ENCODE measurements at places on chromosomes 12 and 14. TPM values are rescaled to one million over a fixed set of nuclear protein-coding genes. Genes with fewer than 3 reads are reported as not detected.

ETFRF1 gene
- 73.0 TPM for total RNA-seq

SLC8A3 gene
- 31.8 TPM for total RNA-seq

TAPBPL gene
- 6.4 TPM for total RNA-seq

LRP1-AS gene
- not detected for total RNA-seq

PHETA1 gene
- 6.4 TPM for total RNA-seq

- no peak overlapping the region for H3K27ac ChIP-seq
- no peak for DNase-seq
- H3K36me3 ChIP-seq, result no peaks in the 10 kb centered on the region
- peaks cover 15% of the 10 kb centered on the region for H3K4me1 ChIP-seq
- H3K4me3 ChIP-seq, result no peak overlapping the region
- no peaks in the 10 kb centered on the region for H3K27me3 ChIP-seq
These were observed 119.3 kb downstream of the BEGAIN start for GRCh38 chr14:100467939-100468338.

DNA sequence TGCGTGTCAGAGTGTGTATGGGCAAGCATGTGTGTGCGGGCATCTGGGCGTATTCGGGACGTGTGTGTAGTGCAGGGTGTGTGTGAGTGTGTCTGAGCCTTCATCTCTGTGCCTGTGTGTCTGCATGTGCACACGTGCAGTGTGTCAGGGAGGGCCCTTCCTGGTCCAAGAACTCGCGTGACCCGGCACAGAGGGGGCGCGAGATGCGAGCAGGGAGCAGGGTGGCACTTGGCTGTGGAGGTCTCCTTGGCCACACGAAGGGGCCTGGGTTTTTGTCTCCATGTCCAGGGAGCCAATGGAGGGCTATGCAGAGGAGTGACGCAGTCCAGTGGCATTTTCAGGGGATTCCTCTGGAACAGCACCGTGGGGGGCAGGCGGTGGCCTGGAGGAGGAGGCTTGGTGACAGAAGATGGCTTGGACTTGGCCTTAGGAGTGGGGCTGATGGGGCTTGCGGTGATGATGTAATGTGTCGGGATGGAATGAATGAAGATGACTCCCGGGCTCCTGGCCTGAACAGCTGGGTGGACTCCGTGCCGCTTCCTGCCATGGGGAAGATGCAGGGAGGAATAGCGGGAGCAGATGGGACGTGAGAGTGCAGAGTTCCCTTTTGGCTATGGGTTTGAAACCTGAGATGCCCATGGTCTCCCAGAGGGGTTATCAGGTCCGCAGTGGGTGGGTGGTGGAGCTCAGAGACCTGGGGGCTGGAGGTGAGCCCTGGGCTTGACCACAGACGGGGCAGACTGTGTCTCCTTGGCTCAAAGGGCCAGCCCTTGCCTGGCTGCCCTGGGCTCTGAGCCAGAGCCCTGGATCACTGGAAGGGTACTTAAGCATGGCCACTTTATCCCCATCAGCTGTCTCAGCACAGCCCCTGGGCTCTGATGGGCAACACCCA, 208.3 kb downstream of the PHETA1 start:
- H3K4me1 ChIP-seq, result no peaks in the 10 kb centered on the region
- no peaks in the 10 kb centered on the region for H3K27me3 ChIP-seq
- H3K36me3 ChIP-seq, result no peaks in the 10 kb centered on the region
- no peak overlapping the region for H3K27ac ChIP-seq

GRCh38 chr14:60133487-60133886, 31.7 kb downstream of the DHRS7 start:
- H3K4me1 ChIP-seq, result no peaks in the 10 kb centered on the region
- peaks cover 3% of the 10 kb centered on the region for H3K36me3 ChIP-seq

GRCh38 chr12:116136340-116136739, 141.2 kb downstream of the MED13L start:
- no peak overlapping the region for H3K4me3 ChIP-seq
- no peaks in the 10 kb centered on the region for H3K36me3 ChIP-seq
- peaks cover 62% of the 10 kb centered on the region for H3K4me1 ChIP-seq
- no peak overlapping the region for H3K27ac ChIP-seq
- no peaks in the 10 kb centered on the region for H3K27me3 ChIP-seq

DNA sequence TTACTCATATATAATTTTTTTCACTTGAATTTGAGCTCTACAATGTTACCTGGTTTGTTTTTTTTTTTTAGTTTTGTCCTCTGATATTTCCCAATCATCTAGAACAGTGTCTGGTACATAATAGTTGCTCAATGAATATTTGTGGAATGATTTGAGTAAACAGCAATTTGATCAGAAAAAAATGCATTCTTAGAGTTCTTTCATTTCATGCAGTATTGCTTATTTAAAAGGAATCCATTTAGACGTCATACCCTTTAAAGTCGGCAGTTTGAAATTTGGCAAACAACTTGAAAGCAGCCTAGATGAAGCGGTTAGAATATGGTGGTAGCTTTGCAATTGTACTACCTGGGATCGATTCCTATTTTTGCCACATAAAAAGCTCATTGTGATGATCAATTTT, 140.0 kb downstream of the PDE3A start:
- H3K36me3 ChIP-seq, result no peaks in the 10 kb centered on the region
- no peak overlapping the region for H3K4me3 ChIP-seq
- no peak for DNase-seq
- H3K27me3 ChIP-seq, result no peaks in the 10 kb centered on the region

DNA sequence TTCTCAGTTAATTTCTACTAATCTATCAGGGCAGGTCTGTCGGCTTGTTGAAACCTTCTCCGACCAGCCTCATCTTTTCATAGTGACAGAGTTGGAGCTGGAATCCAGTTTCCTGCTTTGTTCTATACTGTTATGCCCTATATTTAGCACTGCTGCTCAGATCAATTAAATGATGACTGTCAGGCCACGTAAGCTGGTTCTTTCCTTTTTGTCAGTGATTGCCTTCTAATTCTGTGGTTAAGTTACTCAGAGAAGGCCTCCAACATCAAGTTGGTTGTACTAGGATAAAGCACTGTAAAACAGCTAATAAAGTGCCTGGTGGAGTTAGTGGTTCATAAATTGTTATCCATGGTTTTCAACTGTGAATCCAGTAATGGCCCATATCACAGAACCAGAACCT, 22.6 kb downstream of the DERA start:
- H3K27ac ChIP-seq, result no peak overlapping the region
- H3K4me3 ChIP-seq, result no peak overlapping the region
- peaks cover 2% of the 10 kb centered on the region for H3K4me1 ChIP-seq
- no peaks in the 10 kb centered on the region for H3K27me3 ChIP-seq
- no peak for DNase-seq
- no peaks in the 10 kb centered on the region for H3K36me3 ChIP-seq

DNA sequence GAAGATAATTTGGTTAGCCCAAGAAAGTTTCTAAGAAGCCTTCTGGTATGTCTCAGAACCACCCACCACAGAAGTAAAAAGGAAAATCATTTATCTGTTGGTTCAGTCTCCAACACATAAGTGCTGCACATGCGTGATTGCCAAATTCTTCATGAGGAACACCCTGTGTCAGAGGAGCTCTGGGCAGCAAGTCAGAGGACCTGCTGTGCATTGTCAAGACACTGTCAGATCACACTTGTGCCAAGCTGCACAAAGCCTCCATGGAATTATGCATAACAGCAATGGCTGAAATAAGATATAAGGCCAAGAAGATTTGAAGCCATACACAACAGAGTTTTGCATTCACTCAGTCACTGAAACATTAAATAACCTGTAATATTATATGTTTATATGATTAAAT, 1304.7 kb upstream of the FLRT2 start:
- DNase-seq, result no peak
- H3K4me1 ChIP-seq, result no peaks in the 10 kb centered on the region
- H3K4me3 ChIP-seq, result no peak overlapping the region
- H3K27me3 ChIP-seq, result no peaks in the 10 kb centered on the region
- H3K27ac ChIP-seq, result no peak overlapping the region

DNA sequence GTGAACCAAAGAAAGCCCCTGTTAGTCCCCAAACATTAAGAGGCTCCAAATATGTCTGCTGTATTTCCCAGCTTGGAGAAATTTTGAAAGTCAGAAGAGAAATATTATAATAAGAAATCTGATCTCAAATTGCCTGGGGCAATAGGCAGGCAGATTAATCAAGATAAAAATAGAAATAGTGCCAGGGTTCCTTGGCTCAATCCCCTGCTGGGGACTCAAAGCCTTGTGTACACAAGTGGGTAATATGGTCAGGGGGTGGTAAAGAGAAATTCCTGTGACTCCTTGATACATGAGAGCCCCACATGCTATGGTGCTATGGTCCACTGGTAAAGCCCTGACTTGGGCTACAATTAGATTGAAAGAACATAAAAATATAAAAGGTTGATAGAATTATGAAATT, 41.3 kb upstream of the ARID2 start:
- no peak overlapping the region for H3K4me3 ChIP-seq
- no peak for DNase-seq
- H3K27ac ChIP-seq, result no peak overlapping the region
- H3K27me3 ChIP-seq, result no peaks in the 10 kb centered on the region
- no peaks in the 10 kb centered on the region for H3K36me3 ChIP-seq

- no peak for DNase-seq
- no peaks in the 10 kb centered on the region for H3K27me3 ChIP-seq
- H3K36me3 ChIP-seq, result no peaks in the 10 kb centered on the region
- no peak overlapping the region for H3K4me3 ChIP-seq
These were observed 148.1 kb upstream of the CCDC198 start for GRCh38 chr14:57641776-57642175.

GRCh38 chr12:67449591-67450052, 180.5 kb downstream of the CAND1 start:
- H3K4me3 ChIP-seq, result no peak overlapping the region
- no peaks in the 10 kb centered on the region for H3K4me1 ChIP-seq
- H3K27ac ChIP-seq, result no peak overlapping the region
- H3K36me3 ChIP-seq, result no peaks in the 10 kb centered on the region
- DNase-seq, result no peak

- no peak overlapping the region for H3K27ac ChIP-seq
- no peaks in the 10 kb centered on the region for H3K27me3 ChIP-seq
- H3K36me3 ChIP-seq, result no peaks in the 10 kb centered on the region
- H3K4me1 ChIP-seq, result no peaks in the 10 kb centered on the region
- no peak for DNase-seq
These were observed 188.9 kb upstream of the FOXG1 start for GRCh38 chr14:28577711-28578131.

GRCh38 chr14:70881549-70882177, 25.6 kb upstream of the PCNX1 start:
- no peaks in the 10 kb centered on the region for H3K4me1 ChIP-seq
- no peak overlapping the region for H3K4me3 ChIP-seq
- no peaks in the 10 kb centered on the region for H3K27me3 ChIP-seq
- DNase-seq, result no peak

GRCh38 chr12:89949457-89950195, 241.0 kb upstream of the ATP2B1 start:
- H3K27ac ChIP-seq, result no peak overlapping the region

DNA sequence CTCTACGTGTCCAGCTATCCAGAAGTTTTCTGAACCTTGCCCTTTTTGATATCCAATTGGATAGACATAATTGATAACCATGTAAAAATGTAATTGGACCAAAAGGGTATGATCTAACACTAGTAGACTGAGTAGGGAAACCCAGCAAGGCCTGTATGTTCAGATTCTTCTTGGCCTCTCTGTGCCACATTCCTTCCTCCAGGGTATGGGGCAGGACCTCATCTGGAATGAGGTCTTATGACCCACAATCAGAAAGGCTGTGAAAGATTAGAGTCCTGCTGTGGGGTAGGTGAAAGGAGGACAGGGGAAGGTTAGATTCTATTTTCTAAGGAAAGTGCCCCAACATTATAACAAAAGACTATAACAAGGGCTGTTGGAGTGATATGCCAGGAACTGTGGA, 51.3 kb upstream of the A2ML1 start:
- no peaks in the 10 kb centered on the region for H3K4me1 ChIP-seq
- no peak overlapping the region for H3K4me3 ChIP-seq
- DNase-seq, result no peak
- H3K27ac ChIP-seq, result no peak overlapping the region
- H3K27me3 ChIP-seq, result no peaks in the 10 kb centered on the region
- no peaks in the 10 kb centered on the region for H3K36me3 ChIP-seq

DNA sequence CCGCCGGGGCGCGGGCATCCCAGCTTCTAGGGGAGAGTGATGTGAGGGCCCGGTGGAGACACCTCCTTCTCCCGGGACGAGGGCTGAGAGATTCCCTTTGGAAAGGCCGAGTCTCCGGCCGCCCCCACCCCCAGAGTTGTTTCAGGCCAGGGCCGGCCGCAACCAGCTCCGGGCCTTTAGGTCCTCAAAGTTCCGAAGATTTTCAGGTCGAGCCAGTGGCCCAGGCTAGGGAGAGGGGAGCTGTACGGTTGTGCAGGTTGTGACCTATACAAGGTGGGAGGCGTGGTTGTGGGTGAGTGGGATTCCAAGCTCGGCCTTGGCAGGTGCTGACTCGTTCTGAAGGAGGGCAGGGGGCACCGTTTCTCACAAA, 18.4 kb upstream of the ANKRD33 start:
- H3K27ac ChIP-seq, result no peak overlapping the region
- H3K4me3 ChIP-seq, result peak overlapping the region; percentile 58
- DNase-seq, result peak; percentile 44
- H3K36me3 ChIP-seq, result no peaks in the 10 kb centered on the region

DNA sequence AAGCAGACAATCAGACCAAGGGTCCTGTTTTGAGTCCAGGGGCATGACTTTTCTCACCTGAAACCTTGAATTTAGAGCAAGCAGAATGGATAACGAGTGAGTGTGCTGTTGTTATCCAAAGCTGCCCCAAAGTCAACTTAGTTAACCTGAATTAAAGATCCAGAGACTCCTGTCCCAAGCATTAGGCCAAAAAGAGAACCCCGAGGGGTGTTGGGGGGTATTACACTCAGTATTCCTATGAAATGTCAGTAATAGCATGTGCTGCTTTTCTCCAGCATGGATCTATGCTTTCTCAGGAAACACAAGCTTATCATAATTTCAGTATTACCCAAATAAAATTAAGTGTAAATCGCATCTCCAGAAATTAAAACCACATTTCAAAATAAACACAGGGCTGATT, 19.0 kb downstream of the EIF4B start:
- H3K36me3 ChIP-seq, result peaks cover 13% of the 10 kb centered on the region
- no peaks in the 10 kb centered on the region for H3K4me1 ChIP-seq
- no peak overlapping the region for H3K27ac ChIP-seq
- H3K4me3 ChIP-seq, result no peak overlapping the region
- H3K27me3 ChIP-seq, result no peaks in the 10 kb centered on the region

GRCh38 chr14:78836777-78837176, 666.6 kb downstream of the NRXN3 start:
- no peak overlapping the region for H3K27ac ChIP-seq
- no peak for DNase-seq
- H3K4me3 ChIP-seq, result no peak overlapping the region
- H3K36me3 ChIP-seq, result no peaks in the 10 kb centered on the region
- peaks cover 6% of the 10 kb centered on the region for H3K27me3 ChIP-seq

DNA sequence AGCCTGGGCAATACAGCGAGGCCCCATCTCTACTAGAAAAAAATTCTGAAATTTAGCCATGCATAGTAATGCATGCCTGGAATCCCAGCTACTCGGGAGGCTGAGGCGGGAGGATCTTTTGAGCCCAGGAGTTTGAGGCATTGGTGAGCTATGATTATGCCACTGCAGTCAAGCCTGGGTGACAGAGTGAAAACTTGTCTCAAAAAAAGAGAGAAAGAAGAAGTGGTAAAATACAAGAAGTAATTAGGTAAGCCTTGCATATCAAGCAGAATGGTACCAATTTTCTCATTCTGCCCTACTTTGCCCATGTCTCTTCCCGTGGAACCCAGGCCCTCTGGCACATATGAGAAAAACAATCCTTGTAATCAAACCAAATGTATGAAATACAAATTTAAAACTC, 70.7 kb downstream of the SUSD6 start:
- no peak for DNase-seq
- no peaks in the 10 kb centered on the region for H3K36me3 ChIP-seq
- H3K4me3 ChIP-seq, result no peak overlapping the region
- no peak overlapping the region for H3K27ac ChIP-seq
- peaks cover 45% of the 10 kb centered on the region for H3K4me1 ChIP-seq

Measured in psoas muscle (tissue), 8 donors.